ENCODE measurements at places on chromosomes 4 and X.

- DNase-seq, result no peak
Observed at GRCh38 chr4:64156253-64156652, 253.0 kb downstream of the TECRL start.

DNA sequence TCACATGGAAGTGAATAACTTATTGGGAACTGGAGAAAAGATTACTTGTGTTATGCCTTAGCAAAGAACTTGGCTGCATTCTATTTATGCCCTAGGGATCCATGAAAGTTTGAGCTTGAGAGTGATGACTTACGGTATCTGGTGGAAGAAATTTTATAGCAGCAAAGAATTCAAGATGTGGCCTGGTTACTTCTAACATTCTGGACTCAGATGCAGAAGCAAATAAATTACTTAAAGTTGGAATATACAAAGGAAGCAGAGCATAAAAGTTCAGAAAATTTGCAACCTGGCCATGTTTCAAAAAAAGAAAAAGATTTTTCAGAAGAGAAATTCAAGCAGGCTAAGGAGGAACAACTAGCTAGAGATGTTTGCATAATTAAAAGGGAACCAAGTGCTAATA is 252.3 kb upstream of the WDFY3 start:
- no peak for DNase-seq

- DNase-seq, result no peak
Observed at GRCh38 chrX:123814343-123814742, 45.5 kb upstream of the XIAP start.

DNA sequence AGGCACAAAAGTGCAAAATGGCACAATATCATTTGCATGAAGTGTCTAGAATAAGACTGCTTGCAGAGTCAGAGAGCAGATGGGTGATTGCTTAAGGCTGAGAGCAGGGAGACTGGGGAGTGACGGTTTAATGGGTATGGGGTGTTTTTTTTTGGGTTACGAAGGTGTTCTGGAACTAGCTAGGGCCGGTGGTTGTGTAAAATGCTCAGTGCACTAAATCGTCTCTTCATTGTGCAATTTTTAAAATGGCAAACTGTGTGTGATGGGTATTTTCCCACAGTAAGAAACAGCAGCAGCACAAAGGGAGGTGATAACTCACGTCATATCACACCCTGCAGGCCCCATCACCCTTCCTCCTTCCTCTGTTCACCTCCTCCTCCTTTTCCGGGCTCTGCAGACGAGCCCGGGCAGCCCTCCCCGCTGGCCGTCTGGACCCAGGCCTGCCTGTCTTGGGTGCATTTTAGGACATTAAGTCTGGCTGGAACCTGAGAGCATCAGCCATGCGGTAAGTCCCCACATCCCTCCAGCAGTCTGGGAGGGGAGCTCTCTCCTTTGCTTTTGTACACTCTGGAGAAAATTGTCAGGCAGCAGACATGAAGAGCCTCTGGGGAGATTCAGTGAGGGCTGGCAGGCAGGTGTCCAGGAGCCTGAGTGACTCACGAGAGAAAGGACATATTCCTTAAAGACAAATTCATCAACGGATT is 42.7 kb downstream of the ASMT start:
- DNase-seq, result peak; percentile 28

DNA sequence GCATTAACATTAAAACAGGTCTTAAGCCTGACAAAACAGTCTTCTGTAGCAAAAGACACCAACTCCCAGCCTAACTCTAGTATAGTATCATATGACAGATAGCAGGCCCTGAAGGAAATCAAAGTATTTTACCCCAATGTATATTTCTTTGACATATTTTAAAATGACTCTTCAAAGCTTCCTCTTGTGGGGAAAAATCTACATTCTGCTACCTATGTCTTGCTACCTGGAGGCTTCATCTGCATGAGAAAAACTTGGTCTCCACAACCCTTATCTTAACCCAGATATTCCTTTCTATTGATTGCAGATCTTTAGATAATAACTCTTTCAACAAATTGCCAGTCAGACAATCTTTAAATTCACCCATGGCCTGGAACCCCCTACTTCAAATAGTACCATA is 1620.4 kb downstream of the PCDH7 start:
- DNase-seq, result no peak

GRCh38 chrX:70322784-70323183 is 32.9 kb downstream of the KIF4A start:
- no peak for DNase-seq

DNA sequence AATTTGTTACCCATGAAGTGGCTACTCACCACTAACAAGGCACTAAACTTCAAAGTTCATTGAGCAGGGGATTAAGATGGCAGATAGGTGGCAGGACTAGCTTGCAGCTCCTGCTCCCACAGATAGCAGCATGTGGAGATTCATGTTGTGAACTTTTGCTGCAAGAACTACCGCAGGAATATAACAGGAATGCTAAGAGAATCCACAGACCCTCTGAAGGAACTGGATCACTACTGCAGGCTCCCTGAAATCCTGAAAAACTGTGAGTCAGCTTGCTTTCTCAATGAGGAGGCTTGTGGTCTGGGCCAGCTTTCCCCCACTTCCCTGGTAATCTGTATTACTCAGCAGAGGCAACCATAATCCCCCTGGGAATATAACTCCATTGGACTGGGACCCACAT is 118.5 kb upstream of the VCX2 start:
- DNase-seq, result no peak

DNA sequence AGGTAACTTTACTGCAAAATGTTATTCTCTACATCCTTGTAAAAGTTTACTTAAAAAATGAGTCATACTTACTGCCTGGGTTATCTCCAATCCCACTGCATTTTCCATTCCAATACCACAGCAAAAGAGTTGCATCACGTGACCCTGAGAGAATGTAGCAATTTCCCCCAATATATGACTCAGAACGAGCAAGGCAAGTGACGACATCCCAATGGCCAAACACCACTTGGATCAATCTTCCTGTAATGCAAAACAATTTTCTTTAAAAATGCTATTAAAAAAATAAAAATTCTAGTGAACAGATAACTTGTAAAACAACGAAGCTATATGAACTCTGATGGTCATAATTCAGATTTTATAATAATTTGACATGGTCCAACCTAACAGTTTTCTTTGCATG is 224.3 kb downstream of the DCLK2 start:
- no peak for DNase-seq

- peak; percentile 6 for DNase-seq
Observed at GRCh38 chrX:292900-293897, 12.0 kb downstream of the PLCXD1 start.

GRCh38 chr4:110124711-110125110 is 73.7 kb downstream of the ELOVL6 start:
- DNase-seq, result no peak

DNA sequence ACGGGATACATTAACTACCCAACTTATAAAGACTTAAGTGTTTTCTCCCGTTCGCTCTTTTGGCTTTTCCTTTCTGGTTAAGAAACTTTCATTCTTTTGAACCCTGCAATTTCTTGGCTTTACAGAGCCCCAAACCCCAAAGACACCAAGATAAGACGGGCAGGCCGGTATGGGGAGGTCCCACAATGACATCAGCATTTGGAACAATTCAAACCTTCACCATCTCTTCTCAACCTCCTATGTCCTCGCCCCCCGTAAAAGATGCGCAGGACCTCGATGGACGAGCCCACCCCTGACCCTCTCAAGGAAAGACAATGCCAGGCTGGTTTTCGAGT is 999 bp downstream of the ZNF518B start:
- no peak for DNase-seq

DNA sequence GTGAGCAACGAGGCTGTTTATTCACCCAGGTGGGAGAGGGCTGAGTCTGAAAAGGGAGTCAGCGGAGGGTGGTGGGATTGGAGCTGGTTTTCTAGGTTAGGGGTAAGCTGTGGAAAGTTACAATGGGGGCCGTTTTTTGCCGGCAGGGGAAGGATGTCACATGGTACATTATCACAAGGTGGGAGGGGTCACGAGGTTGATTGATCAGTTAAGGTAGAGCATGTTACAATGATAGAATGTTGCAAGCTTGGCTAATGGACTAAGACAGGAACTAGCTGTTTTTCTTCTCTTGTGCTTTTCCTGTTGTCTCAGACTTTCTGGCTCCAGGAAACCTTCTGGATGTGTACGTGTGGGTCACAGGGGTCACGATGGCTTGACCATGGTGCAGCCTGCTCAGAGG is 536.3 kb upstream of the HTR2C start:
- DNase-seq, result no peak

- DNase-seq, result no peak
Observed at GRCh38 chrX:72107320-72107719, 24.4 kb downstream of the RTL5 start.

- DNase-seq, result no peak
Observed at GRCh38 chr4:72112514-72113156, 80.8 kb downstream of the NPFFR2 start.

- DNase-seq, result no peak
Observed at GRCh38 chr4:25756503-25756902, 100.9 kb downstream of the SLC34A2 start.

DNA sequence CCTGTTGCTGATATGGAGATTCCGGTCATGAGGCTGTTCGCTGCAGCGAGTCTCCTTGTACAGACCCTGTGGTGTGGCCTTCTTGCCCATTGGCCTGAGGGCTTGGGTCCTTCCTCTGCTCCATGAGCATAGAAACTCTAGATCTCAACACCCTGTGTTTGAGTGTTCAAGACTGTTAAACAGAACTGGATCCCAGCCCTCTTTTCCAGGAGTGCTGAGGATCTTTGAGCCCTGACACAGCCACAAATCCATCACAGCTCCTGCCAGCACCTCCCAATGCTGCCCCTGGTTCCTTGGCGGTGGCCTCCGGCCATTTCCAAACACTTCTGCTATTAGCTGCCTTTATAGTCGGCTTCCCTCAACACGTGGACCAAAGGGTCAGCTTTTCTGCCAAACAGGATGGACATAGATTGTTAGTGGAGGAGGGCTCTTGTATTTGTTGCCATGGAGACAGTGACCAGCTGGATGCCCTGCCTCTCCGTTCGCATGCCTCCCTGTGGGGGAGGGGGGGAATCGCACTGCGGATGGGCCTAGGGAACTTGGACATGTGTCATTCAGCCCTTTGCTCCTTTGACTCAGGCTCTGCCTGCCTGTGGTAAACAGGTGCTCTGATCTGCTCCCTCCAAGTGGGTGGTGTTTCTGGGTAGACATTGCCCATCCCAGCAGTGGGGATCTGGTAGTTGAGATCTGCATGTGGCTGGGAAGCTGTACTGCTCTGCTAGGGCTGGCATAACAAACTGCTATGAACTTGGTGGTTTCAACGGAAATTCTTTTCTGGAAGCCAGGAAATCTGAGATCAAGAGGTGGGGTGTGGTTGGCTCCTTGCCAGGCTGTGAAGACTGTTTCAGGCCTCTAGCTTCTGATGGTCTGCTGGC is 6.9 kb upstream of the WDR1 start:
- DNase-seq, result no peak

DNA sequence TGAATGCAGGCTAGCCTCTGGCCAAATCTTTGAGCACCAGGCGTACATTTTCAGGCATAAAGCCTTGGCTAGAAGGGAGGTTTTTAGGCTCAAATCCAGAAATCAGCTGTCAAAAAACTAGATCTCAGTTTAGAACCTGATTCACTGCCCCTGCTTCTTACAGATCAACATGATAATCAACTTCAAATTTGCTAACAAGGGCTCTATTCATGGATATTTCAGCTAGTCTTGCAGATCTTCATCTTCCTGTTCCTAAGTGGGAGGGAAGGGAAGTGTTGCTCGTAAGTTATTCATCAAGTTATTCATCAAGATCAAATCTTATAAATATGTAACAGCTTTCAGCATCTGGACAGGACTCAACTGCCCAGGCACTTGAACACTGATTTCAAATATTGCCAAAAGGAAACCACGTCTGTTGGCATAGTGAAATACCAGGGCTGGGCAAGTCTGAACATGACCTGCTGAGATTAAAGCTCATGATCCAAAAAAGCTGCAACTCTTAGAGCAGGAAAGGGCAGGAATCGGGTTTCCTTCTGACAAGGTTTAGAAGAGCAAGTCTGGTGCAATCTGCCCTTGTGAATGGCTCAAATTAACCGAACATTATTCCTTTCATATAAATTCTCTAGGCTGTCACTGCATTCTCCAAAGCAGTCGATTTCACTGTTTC is 200.3 kb downstream of the PDGFC start:
- DNase-seq, result no peak

DNA sequence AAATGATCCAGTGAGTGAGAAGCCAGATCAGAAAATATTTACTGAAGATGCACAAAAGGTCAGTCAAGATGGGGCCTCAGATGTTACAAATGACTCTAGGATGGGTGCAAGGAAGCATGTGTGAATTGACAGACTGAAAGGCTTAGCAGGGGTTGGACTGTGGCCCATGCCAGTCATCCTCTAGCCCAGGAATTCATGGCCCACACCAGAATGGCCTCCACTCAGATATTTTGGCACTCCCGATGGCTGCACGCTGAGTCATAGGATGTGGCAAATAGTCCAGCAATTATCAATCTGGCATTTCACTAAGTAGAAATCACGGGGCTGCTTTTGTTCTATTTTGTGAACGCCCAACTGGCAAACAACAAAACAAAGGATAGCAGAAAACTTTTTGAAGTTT is 406.5 kb downstream of the IQCM start:
- DNase-seq, result no peak

DNA sequence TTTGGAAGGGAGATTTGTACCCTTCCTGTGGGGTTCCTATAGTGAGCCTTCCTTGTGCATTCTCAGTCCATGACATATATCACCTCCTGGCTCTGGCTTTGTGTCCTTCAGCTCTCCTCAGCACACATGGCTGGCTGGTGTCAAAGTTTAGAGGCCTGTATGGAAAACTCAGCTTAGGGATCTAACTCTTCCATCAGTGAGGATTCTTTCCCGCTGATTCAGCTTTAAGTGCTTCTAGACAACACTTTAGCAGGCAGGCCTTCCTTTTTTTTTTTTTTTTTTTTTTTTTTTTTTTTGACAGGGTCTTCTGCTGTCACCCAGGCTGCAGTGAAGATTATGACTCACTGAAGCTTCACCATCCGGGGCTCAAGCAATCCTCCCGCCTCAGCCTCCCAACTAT is 84.2 kb downstream of the NPNT start:
- no peak for DNase-seq

GRCh38 chrX:136304493-136304892 is 3.7 kb downstream of the ADGRG4 start:
- no peak for DNase-seq

DNA sequence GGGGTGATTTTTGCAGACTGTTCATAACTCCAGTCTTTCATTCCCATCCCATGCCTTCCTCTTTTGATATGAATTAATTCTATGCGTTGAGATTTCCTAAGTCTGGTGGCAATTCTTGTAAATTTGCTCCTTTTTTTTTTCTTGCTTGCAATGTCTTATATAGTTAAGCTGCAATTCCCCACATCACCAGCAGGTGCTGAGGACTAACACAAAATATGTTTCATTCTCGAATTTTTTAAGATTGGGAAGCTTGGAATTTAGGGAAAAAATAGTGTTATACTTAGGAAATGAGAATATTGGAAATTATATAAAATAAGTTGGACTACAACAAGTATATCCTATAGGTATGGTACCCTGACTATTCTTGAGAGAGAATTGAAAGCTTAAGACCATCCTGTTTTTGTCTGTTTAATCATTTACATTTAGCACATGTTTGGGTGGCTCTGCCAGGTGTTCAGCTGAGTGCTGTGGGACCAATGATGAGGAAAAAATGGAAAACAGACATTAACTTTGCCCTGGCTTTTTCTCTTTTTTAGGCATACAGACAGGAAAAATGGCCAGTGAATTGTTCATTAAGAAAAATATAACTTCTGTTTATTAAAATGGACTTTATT is 30.2 kb downstream of the AFF2 start:
- DNase-seq, result no peak

Measured in activated CD8-positive, alpha-beta memory T cell treated with anti-CD3 and anti-CD28 coated beads, Interleukin-2, amount 50 U/mL, for 4 hours (primary cell).